Activated CD4-positive, alpha-beta T cell treated with anti-CD3 and anti-CD28 coated beads, Interleukin-2, amount 10 ng/mL, durations not matched to agents 7 days and 5 days (primary cell): ENCODE measurements at places on chromosomes 7 and 10. TPM values are rescaled to one million over a fixed set of nuclear protein-coding genes. Genes with fewer than 3 reads are reported as not detected.

The FFAR4 gene
- not detected for total RNA-seq

The STEAP1B gene
- total RNA-seq: 0.17 TPM

The SLIT1 gene
- total RNA-seq: 1.2 TPM

The RGR gene
- total RNA-seq: not detected

The ARHGAP22 gene
- total RNA-seq: not detected

The AZGP1 gene
- total RNA-seq: not detected
